ENCODE measurements at places on chromosomes 12 and 14.

DNA sequence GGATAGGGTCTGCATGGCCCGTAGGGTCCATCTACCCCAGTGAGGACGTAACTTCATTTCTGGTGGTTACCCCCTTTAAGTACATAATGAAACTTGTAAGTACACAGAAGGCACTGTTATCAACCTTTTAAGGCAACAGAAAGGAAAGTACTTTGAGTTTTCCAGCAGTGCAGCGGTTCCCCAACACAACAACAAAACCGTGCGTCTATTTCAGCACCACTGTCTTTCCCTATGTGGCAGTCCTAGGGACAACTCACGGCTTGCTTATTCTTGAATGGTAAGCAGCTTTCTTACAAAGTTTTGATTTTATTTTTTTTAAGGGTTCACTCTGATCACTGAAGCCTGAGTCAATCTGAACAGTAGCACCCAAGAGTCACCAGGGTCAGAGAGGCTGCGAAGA lies 46.3 kb downstream of the FOXN3 start:
- DNase-seq = no peak

GRCh38 chr12:43957732-43958372 lies 122.0 kb downstream of the TMEM117 start:
- DNase-seq = peak; percentile 44

DNA sequence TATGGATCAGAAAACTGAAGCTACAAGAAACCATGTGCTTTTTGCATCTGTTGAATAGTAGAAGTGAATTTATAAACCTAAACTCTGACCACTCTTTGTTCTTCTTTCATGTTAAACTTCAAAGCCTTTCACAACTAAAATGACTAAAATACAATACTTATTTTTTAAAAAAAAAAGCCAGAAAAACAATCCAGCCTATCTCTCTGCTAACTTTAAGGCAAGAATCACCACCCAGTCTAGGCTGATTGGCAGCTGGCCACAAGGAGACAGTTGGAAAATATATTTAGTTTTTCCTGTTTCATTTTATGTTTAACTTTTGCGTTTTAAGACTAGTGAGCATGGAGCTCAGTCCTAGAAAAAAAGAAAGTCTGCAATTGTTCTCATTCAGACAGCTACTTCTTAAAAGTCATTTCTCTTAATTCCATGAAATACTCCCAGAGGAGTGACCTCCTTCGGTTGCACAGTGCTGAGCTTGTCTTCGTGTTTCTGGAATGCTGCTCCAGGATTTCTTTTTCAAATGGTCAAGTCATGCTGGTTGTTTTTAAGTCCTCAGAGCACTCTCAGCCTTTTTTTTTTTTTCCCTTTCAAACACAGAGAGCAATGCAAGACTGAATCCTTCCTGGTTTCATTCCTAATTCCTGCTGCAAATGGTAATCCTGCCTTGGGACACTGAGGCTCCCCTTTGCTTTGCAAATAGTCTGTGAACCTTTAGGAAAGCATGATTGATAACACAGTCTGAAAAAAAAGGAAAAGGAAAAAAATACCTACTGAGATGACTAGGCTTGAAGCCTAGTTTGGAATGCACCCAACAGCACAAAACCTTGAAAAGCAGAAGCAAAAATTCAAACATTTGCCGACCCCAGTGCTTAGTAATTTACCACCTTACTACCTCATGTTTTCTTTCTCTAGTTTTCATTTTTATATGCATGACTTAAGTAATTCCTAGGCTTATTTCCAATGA lies 233.3 kb upstream of the DAAM1 start:
- no peak for DNase-seq

- DNase-seq = peak; percentile 64
These were observed 35.1 kb upstream of the KCNH3 start for GRCh38 chr12:49503674-49504180.

- DNase-seq = no peak
These were observed 4.4 kb upstream of the TDRD9 start for GRCh38 chr14:103923863-103924262.

Measured in SW 1271 (cell line).